MV-4-11 (cell line): ENCODE measurements at places on chromosomes 7 and 10.

DNA sequence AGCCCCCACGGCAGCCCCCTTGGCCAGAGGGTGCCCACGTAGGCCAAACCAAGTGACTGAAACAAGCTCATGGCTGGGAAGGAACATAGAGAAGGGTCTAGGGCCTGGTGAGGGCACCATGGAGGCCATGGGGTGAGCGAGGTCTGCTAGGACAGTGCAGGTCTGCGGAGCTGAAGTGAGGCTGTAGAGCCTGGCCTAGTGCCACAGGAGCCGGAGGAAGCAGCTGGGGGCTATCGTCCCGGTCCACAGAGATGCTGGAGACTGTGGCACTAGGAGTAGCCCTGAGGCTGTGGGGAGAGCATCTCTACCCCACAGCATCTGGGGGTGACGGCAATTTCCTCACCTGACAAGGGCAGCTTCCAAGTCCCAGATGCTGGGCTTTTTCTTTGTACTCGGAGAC is 150.3 kb downstream of the ZNF22 start:
- DNase-seq: no peak

DNA sequence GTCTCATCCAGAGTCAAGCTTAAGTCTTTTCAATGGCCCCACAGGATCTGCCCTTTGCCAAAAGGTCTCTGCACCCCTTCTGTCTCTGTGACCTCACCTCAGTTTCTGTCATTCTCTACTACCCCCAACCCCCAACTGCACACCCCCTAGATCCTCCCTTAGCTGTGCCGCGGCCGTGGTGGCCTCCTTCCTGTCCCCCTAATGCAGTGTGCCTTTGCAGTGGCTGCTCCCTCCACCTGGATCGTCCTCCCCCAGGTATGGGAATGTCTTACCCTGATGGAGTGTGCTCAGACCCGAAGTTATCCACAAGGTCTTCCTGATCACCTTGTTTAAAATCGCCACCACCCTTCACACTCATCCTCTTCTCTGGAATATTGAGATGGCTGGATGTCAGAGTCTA is 9.6 kb downstream of the FGF8 start:
- DNase-seq: no peak

- no peak for DNase-seq
Observed at GRCh38 chr7:131803816-131804215, 247.4 kb upstream of the PODXL start.

GRCh38 chr10:83516788-83517187 is 622.5 kb upstream of the GHITM start:
- DNase-seq: no peak

DNA sequence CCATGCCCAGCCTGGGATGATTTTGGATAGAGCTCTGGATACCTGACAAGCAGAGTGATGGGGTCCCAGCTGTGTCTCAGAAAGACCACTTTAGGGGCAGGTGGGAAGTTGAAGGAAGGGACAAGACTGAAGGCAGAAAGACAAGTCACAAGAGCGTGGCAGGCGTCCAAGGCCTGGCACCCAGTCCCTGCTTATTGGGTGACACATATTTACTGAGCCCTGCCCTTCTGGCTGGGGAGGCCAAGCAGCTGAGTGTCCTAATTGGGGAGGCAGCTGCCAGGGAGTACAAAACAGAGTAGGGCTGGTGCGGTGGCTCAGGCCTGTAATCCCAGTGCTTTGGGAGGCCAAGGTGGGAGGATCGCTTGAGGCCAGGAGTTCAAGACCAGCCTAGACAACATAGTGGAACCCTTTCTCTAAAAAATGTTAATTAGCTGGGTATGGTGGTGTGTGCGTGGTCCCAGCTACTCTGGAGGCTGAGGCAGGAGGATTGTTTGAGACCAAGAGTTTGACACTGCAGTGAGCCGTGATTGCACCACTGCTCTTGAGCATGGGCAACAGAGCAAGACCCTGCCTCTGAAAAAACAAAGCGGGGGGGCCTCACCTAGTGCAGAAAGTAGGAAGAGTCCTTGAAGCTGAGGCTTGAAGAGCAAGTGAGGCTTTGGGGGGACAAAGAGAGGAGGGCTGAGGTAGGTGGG is 53.0 kb upstream of the GTF2I start:
- DNase-seq: no peak

- no peak for DNase-seq
Observed at GRCh38 chr10:25641595-25641994, 292.4 kb upstream of the MYO3A start.

DNA sequence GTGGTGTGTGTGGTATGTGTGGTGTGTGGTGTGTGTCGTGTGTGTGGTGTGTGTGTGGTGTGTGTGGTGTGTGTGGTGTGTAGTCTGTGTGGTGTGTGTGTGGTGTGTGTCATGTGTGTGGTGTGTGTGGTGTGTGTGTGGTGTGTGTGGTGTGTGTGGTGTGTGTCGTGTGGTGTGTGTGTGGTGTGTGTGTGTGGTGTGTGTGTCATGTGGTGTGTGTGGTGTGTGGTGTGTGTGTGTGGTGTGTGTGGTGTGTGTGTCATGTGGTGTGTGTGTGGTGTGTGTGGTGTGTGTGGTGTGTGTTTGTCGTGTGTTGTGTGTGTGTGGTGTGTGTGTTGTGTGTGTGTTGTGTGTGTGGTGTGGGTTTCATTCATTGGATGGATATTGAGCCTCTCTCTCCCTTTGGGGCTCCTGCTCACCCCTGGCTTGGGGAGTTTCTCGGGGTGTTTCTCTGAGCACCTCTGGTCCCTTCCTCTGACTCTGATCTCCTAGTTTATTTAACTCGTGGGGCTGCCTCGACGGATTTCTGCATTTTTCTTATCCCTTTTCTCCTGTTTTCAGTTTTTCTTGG is 145.8 kb downstream of the DNAJB6 start:
- no peak for DNase-seq

DNA sequence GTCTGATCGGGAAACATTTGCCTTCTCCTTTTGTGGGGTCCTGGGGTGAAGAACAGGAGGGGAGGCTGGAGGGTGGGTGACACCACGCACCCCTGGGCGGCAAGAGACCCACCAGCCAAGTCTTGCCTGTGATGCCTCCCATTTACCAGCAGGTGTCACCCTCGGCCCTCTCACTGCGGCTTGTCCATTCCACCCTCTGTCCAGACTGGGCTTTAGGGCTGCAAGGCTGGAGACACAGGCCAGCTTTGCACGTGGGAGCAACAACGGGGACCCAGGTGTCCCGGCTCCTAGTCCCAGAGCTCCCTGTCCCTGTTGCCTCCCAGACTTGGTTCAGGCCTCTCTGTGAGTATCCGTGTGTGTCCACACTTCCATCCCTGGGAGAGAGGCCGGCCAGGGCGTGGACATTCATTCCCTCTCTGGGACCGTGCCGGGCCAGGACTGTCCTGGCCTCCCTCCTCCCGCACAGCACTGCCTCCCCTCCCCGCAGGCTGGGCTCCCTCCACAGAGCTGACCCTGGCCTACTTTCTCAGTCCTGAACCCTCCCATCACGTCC is 36.2 kb upstream of the GTF2IRD1 start:
- peak; percentile 45 for DNase-seq

DNA sequence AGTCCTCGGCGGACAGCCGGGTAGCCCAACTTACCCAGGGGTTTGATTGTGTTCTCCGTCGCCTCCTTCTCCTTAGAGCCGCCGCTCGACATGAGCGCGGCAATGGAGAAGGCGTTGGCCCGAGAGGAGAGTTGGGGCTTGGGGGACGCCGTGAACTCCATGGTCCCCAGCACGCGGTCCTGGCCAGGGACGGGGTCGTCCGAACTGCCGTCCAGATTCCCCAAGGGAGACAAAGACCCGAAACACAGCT is 515 bp downstream of the TBX20 start:
- DNase-seq: peak; percentile 17

GRCh38 chr7:99381664-99382075 is 7.1 kb downstream of the ARPC1B start:
- DNase-seq: no peak

GRCh38 chr7:94426980-94427875 is 32.5 kb downstream of the COL1A2 start:
- no peak for DNase-seq

DNA sequence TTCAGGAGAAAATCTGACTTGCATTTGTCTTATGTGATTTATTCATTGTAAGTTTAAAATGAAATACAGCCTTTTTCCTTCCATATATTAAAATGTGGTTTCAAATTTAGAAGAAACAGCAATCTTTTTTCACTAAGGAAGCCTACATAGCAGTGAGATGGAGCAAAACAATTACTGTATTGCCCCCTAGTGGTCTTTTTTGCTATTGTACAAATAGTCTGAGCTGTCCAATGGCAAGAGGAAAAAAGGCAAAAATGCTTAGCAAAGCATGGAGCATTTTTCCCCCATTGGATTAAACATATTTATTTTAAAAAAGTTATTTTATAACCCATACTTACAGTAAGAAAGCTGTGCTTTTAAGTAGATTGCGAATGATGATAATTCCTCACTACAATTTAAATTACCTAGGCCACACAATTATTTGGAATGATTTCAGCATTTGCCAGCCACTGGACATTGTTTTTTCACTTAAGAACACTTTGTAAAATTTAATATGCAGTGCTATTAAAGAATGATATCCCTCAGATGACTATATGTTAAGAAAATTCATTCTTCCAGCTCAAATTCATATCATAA is 119.5 kb downstream of the CPED1 start:
- DNase-seq: peak; percentile 39
